ENCODE measurements at places on chromosomes 2 and 18. TPM values are rescaled to one million over a fixed set of nuclear protein-coding genes. Genes with fewer than 3 reads are reported as not detected.

HOXD11 gene
- total RNA-seq, result not detected

ALPP gene
- total RNA-seq, result not detected

DNA sequence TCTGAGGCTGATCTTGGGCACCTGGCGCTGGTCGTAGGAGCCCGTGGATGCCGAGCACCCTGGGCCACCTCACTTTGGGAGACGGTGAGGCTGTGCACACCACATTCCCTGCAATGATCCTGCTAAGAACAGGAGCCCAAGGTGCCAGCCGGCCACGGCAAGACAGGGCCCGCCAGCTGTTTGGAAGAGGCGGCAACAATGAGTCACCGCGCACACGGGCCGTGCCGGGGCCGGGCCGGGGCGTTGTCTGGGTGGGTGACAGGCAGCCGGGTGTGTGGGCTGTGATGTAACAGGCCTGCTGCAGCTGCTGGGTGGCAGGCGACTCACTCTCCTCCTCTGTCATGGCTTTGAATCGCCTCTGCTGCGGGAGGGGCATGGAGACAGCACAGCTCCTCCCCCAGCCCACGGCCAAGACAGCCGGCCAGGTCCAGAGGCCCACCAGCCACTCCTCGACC, 49.7 kb upstream of the ODC1 start:
- H3K36me3 ChIP-seq, result no peaks in the 10 kb centered on the region
- H3K4me3 ChIP-seq, result no peak overlapping the region
- peaks cover 20% of the 10 kb centered on the region for H3K4me1 ChIP-seq

- no peaks in the 10 kb centered on the region for H3K36me3 ChIP-seq
- no peaks in the 10 kb centered on the region for H3K4me1 ChIP-seq
- no peaks in the 10 kb centered on the region for H3K27me3 ChIP-seq
- no peak overlapping the region for H3K4me3 ChIP-seq
- DNase-seq, result no peak
Measured at GRCh38 chr2:133139847-133140533, 428.3 kb downstream of the NCKAP5 start.

DNA sequence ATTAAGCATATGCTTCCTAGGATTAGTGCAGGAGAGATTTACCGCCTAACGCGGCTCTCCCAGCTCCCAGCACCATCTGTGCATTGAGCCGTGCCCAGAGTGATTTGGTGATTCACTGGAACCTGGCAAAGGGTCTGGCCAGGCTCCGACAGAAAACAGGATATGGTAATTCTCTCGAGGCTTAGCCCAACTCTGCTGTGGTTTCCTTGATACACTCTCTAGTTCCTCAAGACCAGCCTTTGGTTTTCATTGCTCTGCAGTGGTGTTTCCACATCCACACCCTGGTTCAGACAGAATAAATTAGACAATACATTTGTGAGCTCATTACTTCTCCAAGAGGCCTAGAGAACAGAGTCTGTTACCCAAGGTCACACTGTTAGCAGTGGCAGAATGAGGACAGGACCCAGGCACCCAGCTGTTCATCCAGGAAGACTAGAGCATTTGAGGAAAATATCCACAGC, 23.0 kb upstream of the SMAD2 start:
- H3K27ac ChIP-seq, result no peak overlapping the region
- no peaks in the 10 kb centered on the region for H3K36me3 ChIP-seq
- H3K4me3 ChIP-seq, result no peak overlapping the region
- no peak for DNase-seq
- H3K27me3 ChIP-seq, result no peaks in the 10 kb centered on the region
- H3K4me1 ChIP-seq, result peaks cover 10% of the 10 kb centered on the region

Measured in CD8-positive, alpha-beta memory T cell (primary cell).